ENCODE measurements at places on chromosomes 11 and 22. TPM values are rescaled to one million over a fixed set of nuclear protein-coding genes. Genes with fewer than 3 reads are reported as not detected.

DNA sequence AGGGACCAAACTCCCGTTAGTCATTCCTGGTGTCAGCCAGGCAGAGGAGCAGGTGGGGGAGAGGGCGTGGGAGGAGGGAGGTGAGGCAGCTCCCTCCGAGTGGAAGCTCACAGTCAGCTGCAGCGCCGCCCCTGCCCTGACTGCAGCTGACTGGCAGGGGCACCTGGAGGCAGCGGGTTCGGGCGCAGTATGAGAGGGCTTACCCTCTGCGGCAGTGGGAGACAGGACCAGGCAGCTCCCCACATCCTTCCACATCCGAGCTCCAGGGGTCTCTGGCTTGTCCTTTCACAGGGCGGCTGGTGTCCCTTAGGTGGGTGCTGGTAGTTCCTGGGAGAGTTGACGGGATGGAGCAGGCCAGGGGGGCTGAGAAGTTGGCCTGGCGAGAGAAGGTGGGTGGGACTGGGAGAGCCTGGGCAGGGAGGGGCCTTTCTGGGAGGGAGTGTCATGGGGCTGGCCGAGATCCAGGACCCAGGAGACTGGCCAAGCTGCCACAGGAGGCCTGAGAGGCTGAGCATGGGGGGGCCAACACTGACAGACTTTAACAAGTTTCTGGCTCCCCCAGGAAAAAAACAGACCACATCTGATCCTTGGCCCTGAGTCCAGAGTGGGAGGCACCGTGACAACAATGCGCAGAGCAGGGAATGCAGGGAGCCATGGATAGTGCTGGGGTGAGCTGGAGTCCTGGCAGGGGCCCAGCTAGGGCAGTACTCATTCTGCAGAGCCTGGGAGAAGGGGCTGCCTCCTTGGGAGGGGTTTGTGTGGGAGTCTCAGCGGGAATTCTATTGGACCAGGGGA, 4.9 kb downstream of the ADORA2A start:
- no peak for DNase-seq

DNA sequence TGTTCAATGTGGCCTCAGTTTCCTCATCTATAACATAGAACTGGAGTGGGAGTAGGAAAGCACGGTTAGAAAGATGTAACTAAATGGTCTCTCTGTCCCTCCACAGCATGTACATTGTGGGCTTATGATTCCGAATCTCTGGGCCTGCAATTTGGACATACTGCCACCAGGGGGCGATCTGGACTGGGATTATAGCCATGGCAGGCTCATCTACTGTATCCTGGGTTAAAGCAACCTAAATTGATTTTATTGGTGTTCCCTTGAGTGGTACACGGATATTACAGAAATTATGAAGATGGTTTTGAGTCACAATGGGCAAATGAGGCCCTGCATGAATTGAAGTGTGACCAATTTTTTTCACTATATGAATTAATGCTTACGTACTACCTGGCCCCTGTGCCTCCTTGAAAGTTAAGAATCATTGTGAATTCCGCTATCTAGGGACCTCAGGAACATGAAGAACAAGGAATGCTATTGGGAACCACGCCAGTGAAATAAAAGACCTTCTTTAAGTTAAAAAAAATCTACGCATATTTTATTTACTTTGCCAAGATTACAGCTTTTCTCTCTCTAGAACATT, 32.9 kb downstream of the TST start:
- DNase-seq, result no peak

- DNase-seq, result no peak
These were observed 1.1 kb downstream of the TPST2 start for GRCh38 chr22:26588729-26589366.

DNA sequence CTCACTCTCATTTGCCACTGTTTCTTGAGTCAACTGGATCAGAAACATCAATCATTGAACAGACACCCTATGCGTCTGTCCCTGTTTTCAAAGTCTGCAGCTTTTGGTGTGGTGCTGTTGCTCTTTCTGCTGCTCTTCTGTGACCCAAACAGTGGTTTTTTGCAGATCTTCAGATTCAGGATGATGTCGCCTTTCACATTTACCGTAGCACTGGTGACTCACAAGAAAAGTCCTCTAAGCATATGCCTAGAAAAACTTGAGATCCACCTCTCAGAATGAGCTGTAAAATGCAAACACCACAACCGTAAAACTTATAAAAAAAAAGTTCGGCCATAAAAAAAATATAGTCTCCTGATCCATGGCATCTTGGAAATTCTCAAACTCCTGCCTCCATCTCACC, 400.4 kb downstream of the NTM start:
- no peak for DNase-seq

DNA sequence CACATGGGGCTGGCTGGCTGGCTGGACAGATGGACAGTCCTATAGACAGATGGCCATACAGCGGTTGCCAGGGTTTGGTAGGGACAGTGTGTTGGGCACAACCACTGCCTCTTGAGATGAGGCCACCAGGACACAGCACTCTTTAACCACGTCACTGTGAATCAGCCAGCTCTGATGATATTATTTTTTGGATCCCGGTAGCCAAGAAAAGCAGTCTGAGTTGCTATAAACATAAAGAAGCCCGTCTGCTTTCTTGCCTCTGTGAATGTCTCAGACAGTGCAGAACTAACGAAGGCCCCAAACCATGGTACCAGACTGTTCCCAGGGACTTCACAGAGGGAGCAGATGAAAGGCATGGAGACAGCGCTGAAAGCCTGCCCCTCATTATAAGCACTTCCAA, 115.9 kb upstream of the CSNK2A3 start:
- peak; percentile 34 for DNase-seq

GRCh38 chr11:56331861-56332491, 13.9 kb upstream of the OR8K1 start:
- no peak for DNase-seq

DNA sequence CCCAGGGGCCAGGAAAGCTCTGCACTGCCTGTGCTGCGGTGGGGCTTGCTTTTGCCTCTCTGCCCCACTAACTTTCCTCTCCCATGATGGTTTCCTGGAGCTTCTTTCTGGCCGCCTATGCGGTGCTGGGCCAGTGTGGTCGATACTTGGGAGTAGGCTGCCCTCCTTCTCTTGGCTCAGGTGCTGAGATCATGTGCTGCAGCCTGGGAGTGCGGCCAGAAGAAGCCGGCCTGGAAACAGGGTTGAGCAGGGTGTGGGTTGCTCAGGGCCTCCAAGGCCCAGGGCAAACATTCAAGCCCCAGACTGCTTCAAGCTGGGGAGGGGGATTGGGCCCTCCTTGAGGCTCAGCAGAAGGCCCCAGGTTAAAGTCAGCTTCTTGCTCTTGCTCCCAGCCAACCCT, 125.0 kb downstream of the NTM start:
- no peak for DNase-seq

DNA sequence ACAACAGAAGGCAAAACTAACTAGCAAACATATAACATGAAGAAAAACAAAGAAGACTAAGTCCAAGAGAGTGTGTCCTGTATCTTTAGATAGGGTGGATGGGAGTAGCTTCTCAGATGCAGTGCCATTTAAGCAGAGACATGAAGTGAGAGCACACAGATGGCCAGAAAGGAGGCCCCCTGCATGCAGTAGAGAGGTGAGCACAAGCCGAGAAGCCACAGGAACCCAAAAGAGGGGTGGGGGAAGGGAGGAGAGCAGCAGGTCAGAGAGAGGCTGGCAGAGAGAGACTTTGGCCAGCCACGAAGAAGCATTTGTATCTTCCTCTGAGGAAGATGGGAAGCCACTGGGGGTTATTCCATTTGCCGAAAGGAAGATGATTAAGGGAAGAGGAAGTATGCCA, 86.7 kb downstream of the NTM start:
- no peak for DNase-seq

GRCh38 chr11:123178186-123178585, 16.9 kb downstream of the CLMP start:
- DNase-seq, result no peak

GRCh38 chr11:34168642-34169420, 63.4 kb downstream of the NAT10 start:
- no peak for DNase-seq

- no peak for DNase-seq
These were observed 110.9 kb upstream of the BLID start for GRCh38 chr11:122226810-122227379.

DNA sequence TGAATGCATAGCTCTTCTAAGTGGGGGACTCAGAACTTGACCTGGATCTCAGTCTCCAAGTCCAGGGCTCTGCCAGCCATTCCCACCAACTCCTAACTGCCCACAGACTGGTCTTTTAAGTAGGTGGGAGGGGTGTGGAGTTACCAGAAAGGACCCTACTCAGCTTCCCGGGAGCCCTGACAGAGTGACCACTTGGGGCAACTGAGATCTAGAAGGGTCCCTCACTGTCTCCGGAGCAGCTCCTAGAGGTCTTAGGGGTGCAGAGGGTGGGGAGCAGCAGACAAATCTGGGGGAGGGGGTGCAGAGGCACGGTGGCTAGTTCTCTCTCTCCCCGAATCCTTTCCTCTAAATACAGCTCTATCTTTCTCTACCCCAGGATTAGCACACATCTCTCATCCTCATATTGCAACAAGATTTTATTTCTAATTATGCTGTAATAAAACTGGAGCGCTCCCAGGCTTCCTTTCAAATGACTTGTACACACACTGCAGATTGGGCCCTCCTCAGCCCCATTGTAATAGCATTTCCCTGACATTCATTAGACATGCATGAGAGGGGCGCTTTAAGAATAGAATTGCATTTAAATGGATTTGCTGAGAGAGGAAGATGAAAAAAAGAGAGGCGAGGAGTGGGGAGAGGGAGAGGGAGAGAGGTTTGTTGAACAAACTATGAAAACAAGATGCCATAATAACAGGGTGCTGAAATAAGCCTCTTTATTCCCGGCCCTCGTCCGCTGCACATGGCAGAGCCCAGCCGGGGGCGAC, 219.0 kb downstream of the CEP164 start:
- DNase-seq, result no peak

DNA sequence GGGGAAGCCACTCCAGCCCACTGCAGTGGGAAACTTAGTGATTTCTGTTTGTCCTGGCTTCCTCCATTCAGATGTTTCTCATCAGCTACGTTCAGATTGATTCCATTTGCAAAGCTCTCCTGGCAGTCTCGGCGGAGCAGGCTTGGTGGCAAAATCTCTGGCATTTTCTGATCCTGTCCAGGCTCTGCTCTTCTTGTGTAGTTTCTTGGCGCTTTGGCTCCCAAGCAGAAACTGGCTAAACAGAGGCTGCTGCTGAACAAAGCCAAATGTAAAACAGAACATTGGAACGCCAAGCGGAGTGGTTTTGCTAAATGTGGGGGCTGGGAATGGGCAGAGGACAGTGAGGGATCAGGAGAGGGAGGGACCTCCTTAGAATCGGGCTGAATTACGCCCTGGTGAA, 36.7 kb downstream of the ADAMTS8 start:
- no peak for DNase-seq

GRCh38 chr11:27095059-27095458, 54.4 kb downstream of the BBOX1 start:
- no peak for DNase-seq

DNA sequence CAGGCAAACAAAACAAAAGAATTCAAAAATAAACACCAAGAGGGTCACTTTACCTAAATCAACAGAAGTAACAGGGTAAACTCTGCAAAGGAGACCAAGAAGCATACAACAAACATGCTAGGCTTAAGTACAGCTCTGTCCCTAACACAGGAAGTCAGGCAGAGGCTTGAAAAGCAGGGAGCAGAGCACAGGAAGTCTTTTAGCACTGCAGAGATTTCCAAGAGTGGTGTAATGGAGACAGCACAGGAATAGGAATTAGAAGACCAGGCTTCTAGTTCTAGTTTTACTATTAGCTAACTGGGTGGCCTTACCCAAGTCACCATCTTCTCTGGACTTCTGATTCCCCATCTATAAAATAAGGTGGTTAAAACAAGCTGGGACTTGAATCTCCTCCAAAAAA, 1.9 kb downstream of the RBFOX2 start:
- DNase-seq, result peak; percentile 16

Gene AASDHPPT
- 32.6 TPM for total RNA-seq

Gene BIRC3
- 12.6 TPM for total RNA-seq

Gene MLC1
- total RNA-seq, result not detected

Gene PYGM
- total RNA-seq, result not detected

Gene ASCL3
- total RNA-seq, result not detected

Gene ALDH3B2
- not detected for total RNA-seq

All from Caki2 (cell line).